OCI-M1 (cell line): ENCODE measurements at places on chromosomes 1 and 21.

DNA sequence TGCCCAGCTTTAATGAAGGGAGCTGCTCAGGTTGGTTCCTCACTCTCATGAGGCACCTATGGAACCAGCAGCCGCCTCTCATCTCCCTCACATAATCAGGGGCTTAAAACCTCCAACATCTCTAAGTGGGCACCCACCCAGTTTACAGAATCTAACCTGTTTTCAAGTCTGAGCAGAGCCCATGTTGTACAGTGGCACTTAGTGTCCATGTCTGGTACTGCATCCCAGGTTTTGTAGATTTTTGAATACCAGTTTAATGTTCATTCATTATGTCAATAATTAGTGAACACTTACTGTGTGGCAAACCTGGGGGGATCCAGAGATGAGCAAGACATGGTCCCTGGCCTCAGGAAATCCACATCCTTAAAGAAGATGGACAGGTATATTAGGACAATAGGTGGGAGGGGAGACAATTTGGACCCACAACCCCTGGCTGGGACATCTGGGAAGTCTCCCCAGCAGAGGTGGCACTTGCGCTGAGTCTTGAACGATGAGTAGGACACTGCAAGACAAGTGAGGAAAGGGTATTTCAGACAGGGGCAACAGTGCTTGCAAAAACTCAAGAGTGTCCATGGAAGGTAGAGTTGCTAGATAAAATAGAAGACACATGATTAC is 83.3 kb downstream of the LACTBL1 start:
- DNase-seq = peak; percentile 47

- DNase-seq = no peak
Observed at GRCh38 chr21:42745511-42746239, 92.3 kb downstream of the PDE9A start.

DNA sequence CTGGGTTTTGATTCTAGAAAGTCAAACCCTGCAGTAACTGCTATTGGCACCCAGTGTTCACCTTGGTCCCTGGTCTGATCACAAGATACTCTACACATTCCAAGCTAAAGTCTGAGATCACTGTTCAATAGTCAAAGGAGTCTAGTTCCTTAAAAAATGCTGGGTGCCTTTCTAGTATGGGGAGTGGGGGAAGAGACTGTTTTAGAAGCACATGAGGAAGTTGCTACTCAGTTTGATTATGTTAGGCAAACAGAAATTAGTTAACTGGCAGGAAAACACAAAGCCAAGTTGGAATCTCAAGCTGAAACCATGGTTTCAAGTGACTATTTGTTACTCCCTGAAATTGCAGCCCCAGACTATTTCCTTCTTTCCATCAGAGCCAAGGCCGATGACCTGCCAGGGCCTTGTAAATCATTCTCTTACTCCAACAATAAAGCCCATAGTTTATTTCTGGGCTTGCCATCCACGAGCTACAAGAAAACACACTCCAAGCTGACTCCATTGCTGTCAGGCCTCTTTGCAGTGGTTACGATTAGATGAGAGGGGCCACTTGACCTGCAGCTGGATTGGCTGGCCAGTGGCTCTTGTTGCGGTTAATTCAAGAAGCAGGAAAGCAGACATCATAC is 21.1 kb upstream of the VTCN1 start:
- peak; percentile 12 for DNase-seq

GRCh38 chr1:15188678-15189077 is 35.1 kb downstream of the TMEM51 start:
- DNase-seq = no peak

GRCh38 chr1:55073187-55073916 is 34.0 kb downstream of the PCSK9 start:
- DNase-seq = no peak

DNA sequence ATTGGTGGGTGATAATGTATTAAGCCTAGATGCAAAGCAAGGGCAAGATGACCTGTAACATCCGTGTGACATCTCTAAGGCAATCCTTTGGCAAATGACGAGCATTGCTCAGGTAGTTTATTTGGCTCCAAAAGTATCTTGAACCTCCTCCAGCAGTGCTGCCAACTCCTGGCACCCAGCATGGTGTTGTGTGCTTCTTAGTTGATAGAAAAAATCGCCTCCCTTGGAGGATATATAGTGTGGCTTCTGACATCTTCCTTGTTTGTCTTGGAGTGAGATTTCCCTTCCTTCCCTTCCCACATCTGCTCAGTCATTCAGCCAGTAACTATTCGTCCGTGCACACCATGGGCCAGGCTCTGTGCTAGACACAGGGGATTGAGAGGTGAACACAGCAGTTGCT is 121.8 kb downstream of the TOMM20 start:
- no peak for DNase-seq

DNA sequence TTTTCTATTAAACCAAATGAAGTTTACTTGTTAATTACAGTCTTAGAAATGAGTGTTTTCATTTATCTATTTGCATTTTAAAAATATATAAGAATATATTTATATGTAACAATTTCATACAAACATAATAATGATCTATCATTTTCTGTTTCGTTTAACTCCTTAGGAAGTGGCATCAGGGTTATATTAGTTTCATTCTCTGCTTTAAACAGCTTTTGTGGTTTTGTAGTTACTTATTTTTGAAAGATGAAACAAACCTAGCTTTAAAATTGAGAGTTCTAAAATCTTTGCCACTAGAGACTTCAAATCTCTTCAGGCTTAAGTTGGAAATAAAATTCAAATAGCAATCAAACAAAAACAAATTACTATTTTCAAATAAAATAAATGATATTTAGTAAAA is 2110.6 kb downstream of the MRPL39 start:
- no peak for DNase-seq

DNA sequence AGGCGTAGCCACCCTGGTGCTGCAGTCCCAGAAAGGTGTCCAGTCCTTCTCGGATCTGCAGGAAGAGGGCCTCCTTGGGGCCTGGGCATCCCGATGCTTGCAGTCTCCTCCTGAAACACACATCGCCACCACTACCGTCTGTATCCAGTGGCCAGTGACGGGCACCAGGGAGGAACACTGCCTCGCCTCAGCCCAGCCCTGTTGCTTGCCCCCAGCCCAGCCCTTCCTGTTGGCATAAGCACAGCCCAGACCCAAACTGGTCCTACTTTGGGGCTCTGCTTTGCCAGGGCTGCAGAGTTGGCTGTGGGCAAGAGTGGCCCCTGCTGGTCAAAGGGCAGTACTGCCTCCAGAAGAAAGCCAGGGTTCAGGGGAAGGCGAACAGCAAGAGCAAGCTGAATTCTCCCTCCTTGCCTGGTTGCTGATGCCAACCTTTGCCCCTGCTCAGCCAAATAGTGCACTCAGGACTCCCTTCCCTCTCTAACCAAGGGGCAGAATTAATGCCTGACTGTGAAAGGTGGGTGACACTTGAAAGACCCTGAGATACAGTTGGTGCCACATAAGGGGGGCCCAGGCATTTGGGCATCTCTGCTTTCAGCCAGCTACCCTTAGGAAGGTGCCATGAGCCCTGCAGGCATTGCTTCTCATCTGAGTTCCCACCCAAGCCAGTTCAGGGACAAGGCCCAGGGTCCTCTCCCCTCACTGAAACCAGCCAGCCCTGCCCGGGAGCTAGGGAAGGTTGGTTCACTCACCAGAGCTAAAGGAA is 11.1 kb upstream of the ARHGEF2 start:
- DNase-seq = peak; percentile 90

GRCh38 chr1:61089338-61089737 is 7.0 kb downstream of the NFIA start:
- no peak for DNase-seq
